ENCODE measurements at places on chromosomes 6 and 20.

DNA sequence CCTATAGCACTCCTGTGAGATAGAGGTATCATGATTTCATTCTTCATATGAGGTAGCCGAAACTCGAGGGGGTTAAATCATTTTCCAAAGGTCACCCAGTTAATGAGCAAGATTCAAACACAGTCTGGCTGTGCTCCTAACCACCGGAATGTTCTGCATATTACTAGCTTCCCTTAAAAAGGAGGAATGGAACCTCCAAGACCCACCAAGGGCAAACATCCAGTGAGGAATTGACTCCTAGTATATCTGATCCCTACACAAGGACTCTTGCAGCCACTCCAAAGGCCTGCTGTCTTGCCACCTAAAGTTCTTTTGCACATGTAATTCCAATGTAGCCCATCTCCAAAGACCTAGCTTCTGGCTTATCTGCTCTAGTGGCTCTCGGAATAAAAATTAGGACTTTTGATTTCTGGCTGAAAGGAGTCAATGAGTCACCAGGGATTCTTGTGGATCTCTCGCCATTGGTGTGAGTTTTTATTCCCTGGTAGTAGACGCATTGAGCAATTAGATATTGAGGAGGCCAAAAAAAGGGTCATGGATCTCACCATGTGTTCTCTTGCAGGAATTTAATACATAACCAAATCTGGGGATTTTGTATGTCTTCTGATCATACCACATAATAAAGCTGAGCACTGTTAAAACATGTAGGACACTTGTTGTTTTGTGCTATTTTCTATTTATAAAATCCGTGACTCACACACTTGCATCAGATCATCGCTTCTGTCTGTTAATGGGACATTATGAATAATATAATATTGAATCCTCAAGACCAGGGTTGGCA is 9.1 kb downstream of the BCAS1 start:
- DNase-seq = no peak

DNA sequence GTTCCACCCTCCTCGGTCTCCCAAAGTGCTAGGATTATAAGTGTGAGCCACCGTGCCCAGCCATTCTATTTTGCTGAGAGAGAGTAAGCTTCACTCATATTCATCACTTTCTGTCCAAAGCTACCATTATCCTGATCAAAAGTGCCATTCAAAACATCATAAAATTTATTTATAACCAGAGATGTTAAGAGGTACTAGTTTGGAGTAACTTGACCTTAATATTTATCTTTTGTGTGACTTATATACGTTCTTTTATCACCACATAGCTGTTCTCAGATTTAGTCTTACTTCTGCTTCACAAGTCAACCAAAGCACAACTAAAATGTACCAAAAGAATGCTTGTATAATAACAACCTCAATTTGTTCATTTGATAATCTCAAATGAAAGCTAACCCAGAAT is 18.1 kb downstream of the AKIRIN2 start:
- DNase-seq = no peak

DNA sequence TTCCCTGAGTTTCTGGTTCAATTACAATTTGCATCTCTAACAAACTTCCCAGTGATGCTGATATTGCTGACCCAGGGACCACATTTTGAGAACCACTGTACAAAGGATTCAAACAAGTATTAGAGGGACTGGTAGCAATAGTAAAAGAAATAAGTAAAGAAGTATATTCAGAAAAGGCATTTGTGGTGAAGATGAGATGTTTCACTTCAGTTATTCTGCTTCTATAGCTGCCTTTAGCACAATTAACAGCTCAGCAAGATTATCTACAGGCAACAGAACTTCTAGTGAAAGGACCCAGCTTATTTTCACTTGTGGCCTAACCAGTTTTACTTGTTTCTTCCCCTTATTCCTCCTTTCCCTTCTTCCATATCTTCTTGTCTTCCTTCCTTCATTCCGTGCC is 149.4 kb downstream of the PHF3 start:
- no peak for DNase-seq

GRCh38 chr20:35263532-35264341 is 14.2 kb downstream of the MMP24OS start:
- no peak for DNase-seq

DNA sequence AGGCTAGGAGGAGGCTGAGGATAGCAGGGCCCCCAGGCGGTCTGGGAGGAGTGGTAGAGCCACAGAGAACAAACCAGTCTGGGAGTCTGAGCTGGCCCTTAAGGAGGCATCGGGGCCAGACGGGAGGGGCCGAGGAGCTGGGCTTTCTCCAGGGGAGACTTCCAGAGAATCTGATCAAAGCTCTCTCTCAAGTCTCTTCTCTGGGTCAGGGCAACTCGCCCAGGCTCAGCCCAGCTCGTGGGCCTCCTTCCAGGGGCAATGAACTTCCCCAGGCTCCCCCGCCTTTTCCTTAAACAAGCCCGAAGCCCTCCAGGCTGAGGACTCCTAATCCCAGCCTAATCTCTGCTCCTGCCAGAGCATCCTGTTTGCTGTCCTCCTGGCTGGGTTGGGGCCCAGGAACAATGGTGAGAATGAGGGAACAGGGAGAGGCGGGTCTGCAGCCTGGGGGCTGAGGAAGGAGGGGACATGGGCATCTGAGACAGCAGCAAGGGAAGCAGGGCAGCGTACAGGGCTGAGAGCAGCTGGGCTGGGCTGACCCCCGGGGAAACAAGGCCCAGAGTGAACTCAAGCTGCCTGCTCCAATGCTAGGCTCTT is 173.6 kb downstream of the ANKRD60 start:
- DNase-seq = no peak

GRCh38 chr6:118354641-118355040 is 193.5 kb upstream of the PLN start:
- DNase-seq = no peak

- DNase-seq = no peak
Observed at GRCh38 chr6:50846852-50847155, 28.1 kb downstream of the TFAP2B start.

DNA sequence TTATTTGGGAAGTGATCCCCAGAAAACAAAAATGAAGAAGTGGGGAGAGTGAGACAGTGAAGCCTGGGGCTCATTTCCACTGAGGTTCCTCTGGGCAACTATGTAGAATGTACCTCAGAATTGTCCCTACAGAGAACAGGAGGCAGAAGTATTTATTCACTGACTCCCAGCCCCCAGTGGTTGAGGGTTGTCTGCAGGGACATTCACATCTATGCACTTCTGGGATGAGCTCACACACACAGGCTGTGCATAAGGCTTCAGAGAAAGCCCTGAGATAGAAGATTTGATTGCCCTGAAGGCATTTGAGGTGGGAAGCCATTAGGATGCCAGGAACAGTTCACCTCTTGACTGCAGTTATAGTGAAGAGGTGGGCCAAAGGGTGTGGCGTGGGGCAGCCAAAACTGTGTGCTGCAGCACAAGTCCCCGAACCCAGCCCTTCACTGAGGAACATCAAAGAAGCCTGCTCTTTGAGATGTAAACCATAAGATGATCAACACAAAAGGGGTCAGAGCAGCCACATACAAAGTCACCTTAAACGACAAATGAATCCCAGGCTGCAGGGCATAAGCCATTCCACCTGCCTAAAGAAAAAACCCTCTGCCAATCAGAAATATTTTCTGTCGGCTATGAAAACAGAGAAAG is 853.8 kb upstream of the FLRT3 start:
- no peak for DNase-seq

DNA sequence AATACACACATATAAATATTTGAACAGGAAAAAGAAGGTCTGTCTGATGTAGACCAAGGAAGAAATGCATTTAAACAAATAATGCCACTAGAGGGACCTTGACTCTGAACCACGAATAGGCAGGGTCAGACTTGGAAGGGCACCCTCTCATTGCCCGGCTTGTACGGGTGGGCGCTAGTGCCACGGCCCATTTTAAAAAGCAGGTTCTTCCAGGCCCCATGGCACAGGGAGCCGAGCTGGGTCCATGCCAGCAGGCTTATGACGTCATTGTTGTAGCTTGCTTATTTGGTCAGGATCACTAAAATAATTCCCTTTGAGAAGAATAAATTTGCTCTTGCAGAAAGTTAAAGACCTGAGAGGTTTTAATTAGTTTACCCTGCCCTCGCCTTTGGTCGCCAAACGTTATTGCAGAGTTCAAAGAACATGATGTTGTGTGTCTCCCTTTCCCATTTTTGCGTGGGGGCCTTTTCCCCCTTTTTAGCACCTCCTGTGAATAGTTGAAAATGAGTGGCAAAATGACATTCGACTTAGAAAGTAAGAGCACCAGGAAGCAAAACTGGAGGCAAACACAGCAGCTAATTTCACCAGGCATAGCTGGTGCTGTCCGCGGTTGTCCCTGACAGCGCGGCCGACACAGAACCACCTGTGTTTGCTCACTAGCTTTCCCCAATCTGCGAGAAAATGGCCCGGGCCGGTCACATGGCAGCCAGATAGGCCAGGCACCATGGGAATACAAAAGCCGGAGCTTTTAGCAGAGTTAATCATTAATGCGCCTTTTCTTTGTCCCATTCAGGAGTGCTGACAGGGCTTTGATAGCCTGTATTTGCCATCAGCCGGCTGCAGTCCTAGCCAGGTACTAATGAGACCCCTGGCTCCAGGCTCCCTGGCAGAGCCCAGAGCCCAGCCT is 93.8 kb downstream of the FOXA2 start:
- DNase-seq = no peak

- no peak for DNase-seq
Observed at GRCh38 chr20:10786678-10787077, 112.9 kb upstream of the JAG1 start.

GRCh38 chr20:31500527-31500926 is 13.7 kb upstream of the HM13 start:
- no peak for DNase-seq

- no peak for DNase-seq
Observed at GRCh38 chr20:21804802-21805201, 99.3 kb downstream of the PAX1 start.

- no peak for DNase-seq
Observed at GRCh38 chr6:6884193-6884627, 223.6 kb upstream of the RREB1 start.

GRCh38 chr6:12947151-12947871 is 230.7 kb downstream of the PHACTR1 start:
- DNase-seq = no peak

DNA sequence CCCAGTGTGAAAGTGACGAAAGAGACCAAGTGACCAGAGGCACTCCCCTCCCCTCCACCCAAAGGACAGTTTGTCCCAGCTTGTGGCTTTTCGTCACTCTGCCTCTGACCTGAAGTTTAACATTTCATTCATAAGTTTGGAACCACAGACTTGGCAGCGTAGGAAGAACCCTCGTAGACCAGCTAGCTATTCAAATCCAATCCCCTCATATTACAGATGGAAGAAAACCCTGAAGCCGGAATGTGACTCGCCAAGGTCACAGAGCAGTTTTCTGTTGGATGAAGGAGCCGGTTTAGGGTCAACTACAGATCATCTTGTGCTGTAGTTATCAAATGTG is 3.9 kb upstream of the SYS1 start:
- no peak for DNase-seq

DNA sequence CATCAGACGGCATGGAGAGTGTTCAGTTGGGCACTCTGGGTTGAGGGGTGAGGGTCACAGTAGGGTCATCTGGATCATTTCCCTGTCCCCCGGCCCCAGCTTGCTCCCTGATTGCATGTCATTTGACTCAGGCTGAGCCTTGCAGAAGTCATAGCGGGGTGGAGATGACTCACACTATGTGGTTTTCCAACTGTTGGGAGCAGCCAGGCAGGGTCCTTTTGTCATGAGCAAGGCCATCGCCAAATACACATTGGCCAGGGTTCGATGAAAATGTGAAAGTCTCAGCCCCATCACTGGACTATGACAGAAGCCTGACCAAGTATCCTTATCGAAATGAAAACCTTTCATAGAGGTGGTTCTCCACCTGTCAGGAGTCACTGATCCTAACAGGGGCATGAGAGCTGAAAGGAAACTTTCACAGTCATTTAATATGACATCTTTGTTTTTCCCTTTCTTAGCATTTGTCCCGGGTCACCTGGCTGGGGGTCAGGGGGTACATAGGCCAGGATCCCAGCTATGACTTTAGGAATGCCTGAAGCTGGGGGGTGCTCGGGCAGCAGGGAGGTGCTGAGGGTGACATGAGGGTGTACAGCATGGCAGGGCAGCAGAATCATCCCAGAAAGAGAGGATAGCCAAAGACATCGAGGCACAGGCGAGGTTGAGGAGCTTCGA is 70.2 kb upstream of the CD93 start:
- DNase-seq = no peak

- no peak for DNase-seq
Observed at GRCh38 chr6:48568856-48569255, 457.9 kb upstream of the PTCHD4 start.

- DNase-seq = no peak
Observed at GRCh38 chr6:146301764-146302163, 241.9 kb upstream of the RAB32 start.

Data from T-cell (primary cell).